ENCODE measurements at places on chromosomes 3 and 15.

GRCh38 chr3:116971531-116971930 is 262.0 kb downstream of the TUSC7 start:
- no peak for DNase-seq

GRCh38 chr3:138774529-138775253 is 60.0 kb downstream of the PIK3CB start:
- DNase-seq = peak; percentile 96

DNA sequence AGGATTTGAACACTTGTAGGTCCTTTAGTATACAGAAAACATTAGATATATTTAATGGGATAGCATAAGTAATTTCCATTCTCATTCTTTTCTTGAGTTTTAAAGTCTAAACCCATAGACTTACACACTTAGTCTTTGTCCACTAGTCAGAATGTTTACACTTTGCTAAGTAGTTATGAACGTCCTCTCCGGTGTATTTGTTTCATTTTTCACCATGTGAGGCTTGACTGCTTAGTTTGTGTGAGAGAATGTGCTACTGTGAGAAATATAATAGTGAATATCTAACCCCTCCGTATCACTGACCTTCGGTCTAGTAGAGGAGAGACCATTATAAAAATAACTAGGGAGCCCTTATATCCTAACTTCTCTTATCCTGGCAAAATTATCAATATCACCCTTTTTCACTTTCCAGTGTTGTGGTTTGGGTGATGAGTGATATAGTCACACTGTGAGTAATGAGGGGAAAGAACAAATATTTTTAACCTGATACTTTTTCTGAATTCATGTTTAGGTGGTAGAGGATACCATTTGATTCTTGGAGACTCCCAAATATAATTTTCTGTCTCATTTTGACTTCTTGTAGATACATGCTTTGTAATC is 122.4 kb downstream of the UBE2E2 start:
- DNase-seq = no peak

- no peak for DNase-seq
Measured at GRCh38 chr15:58738046-58738707, 11.3 kb downstream of the ADAM10 start.

DNA sequence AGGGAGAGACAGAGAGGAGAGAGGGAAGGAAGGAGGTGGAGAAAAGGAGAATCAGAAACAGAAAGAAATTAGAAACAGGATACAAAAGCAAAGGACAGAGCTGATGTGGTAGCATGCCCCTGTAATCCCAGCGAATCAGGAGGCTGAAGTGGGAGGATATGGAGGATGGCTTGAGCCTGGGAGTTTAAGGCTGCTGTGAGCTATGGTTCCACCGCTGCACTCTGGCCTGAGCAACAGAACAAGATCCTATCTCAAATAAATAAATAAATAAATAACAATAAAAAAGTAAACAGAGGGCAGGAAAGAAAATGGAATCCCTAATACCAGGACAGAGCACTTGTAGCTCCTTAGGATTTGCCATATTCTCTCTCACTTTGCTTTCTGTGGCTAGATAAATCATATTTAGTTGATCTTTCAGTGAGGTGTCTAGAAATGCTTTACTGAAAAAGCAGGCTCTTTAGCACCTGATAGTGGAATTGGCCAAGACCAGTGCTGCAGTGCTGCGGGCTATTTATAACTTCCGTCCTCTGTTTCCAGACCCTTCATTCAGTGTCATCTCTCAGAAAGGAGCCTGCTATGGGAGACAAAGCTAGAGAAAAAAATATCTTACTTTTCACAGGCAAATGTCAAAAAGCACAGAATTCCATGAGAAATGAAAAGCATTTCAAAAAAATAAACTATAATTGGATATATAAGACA is 20.0 kb upstream of the SLC28A2 start:
- no peak for DNase-seq

DNA sequence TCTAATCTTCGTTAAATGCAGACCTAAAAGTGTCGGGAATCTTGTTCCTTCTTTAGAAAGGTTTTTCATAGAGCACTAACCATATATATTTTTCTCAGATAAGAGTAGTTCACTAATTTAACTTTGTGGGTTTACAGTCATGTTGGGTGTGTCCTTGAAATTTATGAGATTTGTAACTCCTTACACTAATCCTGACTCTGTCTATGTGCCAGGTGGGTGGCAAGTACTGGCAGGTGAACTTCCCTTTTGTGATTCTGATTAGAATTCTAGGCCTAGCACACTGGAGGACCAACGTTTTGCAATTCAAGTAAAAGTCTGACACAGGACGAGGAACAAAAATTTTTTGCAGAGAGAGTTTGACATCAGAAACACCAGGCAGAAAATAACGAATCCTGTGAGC is 220.1 kb downstream of the P3H2 start:
- DNase-seq = no peak

- no peak for DNase-seq
Measured at GRCh38 chr3:52248816-52249547, 3.4 kb downstream of the PPM1M start.

DNA sequence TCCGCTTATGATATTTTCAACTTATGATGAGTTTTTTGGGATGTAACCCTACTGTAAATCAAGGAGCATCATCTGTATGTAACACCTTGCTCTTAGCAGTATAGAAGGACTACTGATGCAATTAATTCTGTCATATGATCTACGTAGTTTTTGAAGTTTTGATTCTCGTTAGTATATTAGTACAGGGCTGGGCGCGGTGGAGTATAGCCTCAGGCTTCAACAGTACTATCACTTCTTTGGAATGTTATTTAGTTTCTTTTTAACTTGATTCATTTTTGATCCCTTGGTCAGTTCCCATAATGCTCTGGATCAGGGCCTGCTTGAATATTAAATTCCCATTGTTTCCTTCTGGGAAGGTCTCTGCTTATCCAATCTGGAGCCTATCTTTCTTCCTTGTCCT is 23.9 kb upstream of the AP4E1 start:
- DNase-seq = no peak

DNA sequence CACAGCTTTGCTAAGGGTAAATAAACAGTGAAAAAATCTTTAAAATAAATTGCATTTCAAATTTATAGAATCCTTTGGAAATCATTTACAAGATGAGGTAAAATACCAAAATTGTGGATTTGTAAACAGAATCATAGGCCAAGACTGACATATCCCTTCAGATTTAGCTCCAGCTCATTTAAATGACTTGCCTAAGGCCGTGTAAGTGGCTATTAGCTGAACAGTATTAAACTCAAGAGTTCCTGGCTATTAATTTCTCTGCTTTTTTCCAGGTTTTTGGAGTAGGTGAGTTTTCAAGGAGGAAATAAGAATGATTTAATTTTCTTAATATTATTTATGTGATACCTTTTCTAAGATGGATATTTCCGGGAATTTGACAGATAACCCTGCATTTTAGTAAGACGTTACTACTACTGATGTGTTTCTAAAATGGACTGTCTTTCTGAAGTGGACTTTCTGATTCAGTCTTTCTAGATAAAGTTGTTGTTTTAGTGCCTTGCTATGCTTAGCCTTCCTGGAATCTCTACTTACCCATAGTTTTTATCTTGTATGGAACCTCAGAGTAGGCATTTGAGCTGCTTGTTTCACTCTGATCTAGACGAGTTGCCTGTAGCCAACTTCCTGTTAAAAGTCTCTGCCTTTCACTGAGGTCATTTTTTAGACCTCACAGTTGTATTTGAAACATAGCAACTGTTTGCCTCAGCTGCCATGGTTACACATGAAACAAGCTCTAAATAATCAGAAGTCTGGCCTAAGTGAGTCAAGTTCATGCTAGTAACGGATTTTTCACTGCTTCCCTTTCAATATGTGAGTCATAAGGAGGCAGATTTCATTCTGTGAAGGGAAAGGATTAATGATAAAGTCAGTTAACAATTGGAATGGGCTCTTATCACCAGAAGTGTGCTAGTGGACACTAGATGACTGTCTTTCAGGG is 127.0 kb downstream of the KLHL25 start:
- no peak for DNase-seq

- no peak for DNase-seq
Measured at GRCh38 chr3:126954141-126954842, 28.6 kb upstream of the PLXNA1 start.

- no peak for DNase-seq
Measured at GRCh38 chr15:25807063-25807462, 56.1 kb downstream of the ATP10A start.

Measured in NCI-H1092 (cell line).